SK-N-MC (cell line): ENCODE measurements at places on chromosomes 4 and X.

DNA sequence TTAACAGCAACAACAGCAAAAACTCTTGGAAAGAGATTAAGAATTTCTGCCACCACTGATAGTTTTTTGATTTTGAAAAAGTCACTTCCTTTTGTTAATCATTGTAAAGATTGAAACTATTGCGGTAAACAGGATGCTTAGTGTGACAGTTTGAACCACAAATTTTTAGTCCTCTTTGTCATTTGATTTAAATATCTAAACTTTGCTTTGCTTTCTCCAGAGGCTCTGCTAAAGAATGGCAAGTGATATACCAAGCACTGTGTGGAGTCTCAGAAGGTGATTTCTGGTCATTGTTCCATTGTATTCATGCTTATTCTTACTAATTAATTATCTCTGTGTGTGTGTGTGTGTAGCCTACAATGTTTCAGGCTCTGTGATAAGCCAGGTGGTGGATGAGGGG lies 155.6 kb downstream of the BMPR1B start:
- no peak for DNase-seq

DNA sequence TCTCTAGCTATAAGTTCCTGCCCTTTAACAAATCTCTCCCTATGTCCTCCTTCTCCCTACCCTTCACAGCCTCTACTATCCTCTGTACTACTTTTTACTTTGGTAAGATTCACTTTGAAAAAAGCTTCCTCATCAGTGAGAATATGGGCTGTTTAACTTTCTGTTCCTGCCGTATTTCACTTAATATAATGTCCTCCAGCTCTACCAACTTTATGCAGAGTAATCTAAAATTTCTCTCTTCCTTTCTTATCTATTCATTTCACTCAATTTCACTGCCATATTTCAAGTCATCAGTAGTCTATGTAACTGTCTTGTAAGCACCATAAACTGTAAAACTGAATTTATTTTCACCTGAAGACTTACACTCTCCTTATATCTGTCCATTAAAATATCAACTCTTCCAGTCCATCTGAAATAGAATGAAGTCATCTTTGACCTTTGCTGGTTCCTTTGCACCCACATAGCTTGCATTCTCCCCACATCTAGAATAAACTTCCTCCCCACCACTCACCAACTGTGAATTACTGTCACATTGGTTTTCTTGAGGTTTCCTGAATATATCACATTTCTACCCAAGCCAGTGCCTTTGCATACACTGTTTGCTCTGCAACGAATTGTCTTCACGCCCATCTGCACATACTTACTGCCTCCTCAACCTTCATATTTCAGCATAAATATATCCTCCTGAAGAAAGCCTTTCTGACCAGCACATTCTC lies 54.6 kb downstream of the ARAP2 start:
- no peak for DNase-seq

- DNase-seq = no peak
Observed at GRCh38 chr4:110678517-110679227, 55.8 kb upstream of the PITX2 start.

- no peak for DNase-seq
Observed at GRCh38 chr4:138592796-138593195, 350.6 kb upstream of the SLC7A11 start.

- DNase-seq = no peak
Observed at GRCh38 chr4:157898836-157899605, 273.8 kb downstream of the GASK1B start.

DNA sequence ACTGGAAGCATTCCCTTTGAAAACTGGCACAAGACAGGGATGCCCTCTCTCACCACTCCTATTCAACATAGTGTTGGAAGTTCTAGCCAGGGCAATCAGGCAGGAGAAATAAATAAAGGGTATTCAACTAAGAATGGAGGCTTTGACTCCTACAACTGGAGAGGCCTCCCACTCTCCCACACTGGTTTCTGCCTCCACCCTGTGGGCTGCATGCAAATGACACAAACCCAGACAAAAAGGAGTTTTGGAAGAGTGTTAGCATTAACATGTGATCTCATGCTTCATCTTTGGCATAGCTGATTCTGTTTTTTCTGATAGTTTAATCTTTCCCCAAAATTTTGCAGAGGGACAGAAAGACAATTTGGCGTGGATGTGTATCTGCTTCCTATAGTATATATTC lies 80.8 kb upstream of the IQCM start:
- DNase-seq = no peak

GRCh38 chrX:45768666-45769236 lies 568.1 kb upstream of the DIPK2B start:
- DNase-seq = no peak
